RKO (cell line): ENCODE measurements at places on chromosomes 12 and 14.
A peak's percentile ranks its signal among the peaks of the same experiment; 100 is the strongest.

- peak; percentile 45 for DNase-seq
These were observed 4.6 kb downstream of the PKP2 start for GRCh38 chr12:32891956-32892355.

- DNase-seq: no peak
These were observed 79.3 kb downstream of the NTF3 start for GRCh38 chr12:5511256-5511643.

- no peak for DNase-seq
These were observed 45.3 kb downstream of the FBXO34 start for GRCh38 chr14:55316564-55316963.

GRCh38 chr14:99871771-99872170 is 78.6 kb downstream of the EML1 start:
- no peak for DNase-seq

DNA sequence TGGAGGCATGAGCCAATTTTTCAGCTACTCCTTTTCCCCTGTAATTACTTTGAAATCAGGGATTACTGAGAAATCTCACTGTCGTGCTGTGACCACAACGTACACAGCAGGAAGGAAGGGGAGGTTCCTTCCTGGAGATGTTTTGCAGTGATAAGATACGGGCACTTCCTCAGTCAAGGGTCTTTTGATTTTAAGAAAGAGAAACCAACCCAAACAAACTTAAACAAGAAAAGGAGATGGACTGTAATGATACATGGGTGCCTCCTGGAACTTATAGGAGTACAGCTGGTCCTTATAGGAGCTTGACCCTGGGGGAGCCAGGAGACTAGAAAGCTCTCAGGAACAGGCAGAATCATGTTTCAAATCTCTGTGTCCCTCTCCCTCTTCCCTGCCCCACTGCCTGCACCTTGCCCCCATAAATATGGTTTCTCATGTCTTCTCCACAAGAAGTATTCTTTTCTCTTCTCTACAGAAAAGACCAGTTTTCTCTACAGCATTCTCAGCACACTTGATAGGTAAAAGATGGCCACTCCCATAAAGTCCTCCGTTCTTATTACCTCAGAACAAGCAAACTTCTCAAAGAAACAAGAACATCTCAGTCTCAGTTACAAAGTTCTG is 281.1 kb upstream of the AMIGO2 start:
- DNase-seq: no peak

DNA sequence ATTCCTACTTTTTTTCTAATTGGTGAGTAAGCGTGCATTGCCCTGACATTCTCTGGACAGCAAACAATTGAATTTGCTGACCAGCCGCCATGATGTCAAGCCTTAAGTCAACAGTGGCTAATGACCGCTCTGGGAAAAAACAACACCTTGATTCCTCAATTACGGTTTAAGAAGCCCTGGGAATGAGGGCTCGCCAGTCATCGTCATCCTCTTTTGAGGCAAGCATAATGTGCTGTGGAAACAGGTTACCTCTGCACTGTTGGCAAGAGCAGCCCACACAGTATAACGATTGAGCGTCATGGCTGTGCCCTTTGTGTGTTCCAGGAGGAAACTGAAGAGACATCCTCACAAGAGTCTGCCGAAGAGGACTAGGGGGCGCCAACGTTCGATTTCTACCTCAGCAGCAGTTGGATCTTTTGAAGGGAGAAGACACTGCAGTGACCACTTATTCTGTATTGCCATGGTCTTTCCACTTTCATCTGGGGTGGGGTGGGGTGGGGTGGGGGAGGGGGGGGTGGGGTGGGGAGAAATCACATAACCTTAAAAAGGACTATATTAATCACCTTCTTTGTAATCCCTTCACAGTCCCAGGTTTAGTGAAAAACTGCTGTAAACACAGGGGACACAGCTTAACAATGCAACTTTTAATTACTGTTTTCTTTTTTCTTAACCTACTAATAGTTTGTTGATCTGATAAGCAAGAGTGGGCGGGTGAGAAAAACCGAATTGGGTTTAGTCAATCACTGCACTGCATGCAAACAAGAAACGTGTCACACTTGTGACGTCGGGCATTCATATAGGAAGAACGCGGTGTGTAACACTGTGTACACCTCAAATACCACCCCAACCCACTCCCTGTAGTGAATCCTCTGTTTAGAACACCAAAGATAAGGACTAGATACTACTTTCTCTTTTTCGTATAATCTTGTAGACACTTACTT is 138.9 kb downstream of the HMGA2 start:
- peak; percentile 53 for DNase-seq

DNA sequence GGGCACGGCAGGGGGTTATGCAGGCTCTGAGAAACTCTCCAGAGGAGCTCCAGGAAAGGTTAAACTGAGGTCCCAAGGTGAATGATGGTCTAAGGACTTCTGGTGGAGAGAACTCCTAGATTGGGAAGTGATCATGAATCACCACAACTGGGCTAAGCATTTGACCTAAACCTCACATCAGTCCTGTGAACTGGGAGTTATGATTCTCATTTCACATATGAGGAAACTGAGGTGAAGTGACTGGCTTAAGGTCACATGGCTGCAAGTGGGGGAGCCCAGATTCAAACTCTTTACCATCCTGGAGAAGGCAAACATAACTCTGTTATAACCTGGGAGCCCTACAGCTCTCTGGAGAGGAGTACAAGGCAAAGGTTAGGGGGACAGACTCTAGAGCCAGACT is 4.2 kb downstream of the RARG start:
- DNase-seq: no peak

- DNase-seq: no peak
These were observed 24.2 kb downstream of the GLT8D2 start for GRCh38 chr12:104025771-104026170.

DNA sequence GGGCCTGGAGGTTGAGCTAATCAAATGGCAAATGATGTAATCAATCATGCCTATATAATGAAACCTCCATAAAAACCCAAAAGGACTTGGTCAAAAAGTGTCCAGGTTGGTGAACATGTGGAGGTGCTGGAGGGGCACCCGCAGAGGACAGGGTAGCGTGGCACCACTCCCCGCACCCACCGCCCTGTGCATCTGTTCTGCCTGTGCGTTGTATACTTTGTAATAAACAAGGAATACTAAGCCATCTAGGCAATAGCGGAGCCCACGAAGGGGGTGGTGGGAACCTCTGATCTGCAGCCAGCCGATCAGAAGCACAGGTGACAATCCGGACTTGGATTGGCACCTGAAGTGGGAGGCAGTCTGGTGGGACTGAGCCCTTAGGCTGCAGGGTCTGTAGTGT is 75.8 kb upstream of the GPR68 start:
- DNase-seq: no peak

- DNase-seq: no peak
These were observed 26.7 kb downstream of the GTF2A1 start for GRCh38 chr14:81193924-81194633.

DNA sequence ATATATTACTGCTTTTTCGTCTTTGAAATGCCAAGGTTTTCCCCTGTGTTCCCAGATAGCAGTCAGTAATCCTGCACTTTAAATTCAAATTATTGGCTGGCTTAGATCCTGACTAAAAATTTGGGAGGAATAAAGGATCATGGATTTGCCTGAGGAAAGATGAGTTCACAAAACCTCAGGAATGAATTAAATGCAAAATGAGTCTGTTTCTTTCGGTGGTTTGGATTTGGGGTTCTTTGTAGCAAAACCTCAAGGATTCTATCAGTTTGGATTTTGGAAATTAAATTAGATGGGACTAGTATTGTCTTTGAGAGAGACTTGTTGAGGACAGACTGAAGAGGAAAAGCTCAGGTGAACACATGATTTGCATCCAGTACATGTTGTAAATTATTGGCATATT is 36.1 kb downstream of the PPFIBP1 start:
- DNase-seq: no peak

GRCh38 chr12:92431146-92431545 is 271.6 kb upstream of the PLEKHG7 start:
- DNase-seq: no peak

DNA sequence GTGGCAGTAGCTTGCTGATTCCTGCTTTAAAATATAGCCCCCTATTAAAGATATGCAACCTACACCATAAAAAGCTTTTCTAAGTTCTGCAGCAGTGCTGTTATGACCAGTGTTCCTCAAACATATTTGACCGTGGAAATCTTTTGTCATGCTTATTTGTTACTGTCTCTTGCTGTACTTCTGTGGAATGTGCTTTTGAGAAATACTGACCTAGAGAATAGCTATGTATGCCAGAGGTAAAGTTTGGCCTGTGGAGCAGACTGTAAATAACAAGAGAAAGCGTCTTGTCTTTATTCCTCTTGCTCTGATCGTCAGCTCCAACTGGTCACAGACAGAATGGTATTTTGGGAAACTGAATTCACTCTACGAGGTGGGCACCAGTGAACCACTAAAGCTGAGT is 239.0 kb downstream of the FBXL14 start:
- no peak for DNase-seq
